Stimulated activated CD8-positive, alpha-beta memory T cell treated with anti-CD3 and anti-CD28 coated beads, Interleukin-7, amount 100 ng/mL, for 1 hour (primary cell): ENCODE measurements at places on chromosomes 16 and 17.

GRCh38 chr17:56637254-56637653, 43.8 kb downstream of the NOG start:
- DNase-seq, result no peak

DNA sequence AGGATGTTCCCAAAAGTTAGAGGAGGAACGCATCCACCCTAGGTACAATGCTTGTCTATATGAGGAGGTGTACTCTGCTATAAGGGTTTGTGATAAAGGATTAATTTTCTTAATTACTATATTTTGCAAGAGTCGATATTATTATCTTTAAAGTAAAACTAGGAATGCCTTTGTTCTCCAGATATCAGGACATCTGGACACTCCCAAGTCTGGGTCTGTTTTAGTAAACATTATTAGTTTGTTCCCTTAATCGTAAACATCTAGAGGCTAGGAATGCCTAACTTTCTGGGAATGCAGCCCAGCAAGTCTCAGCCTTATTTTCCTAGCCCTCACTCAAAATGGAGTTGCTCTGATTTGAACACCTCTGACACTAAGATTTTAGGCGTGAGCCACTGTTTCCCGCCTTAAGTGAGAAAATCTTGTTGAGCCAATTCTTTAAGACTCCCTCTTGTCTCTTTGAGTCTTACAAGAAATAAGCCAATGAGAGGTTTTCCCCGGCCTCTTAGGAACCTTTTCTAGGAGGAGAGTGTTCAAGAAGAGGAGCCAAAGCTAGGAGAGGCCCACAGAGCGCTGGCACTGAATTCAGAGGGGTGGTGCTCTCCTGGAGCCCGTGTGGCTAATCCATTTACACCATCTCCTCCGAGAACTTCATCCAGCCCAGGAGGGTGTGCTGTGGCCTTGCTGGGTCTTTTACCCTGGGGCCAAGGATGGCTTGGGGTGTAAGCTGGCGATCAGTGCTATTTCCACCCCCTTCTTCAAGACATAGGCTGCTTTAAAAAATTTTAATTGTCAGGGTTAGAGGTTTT, 40.9 kb downstream of the SMARCE1 start:
- DNase-seq, result no peak

GRCh38 chr17:79098282-79098867, 23.8 kb downstream of the ENGASE start:
- DNase-seq, result no peak

- DNase-seq, result no peak
Observed at GRCh38 chr17:60249290-60249826, 99.6 kb downstream of the CA4 start.

DNA sequence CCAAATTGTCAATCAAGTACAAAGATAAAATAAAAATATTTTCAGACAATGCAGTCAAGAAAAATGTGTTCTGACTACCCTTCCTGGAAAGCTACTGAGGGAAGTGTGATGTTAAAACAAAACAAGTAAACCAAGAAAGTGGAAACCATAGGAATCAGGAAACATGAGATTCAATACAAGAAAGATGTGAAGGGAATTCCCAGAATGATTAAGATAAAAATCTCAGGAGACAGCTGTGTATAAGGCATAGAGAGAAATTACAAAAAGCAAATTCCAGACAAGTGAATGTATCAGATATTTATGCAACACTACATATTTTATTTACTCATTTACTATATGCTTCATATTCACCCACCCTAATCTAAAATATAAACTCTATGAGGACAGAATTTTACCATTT, 32.2 kb downstream of the TRIM37 start:
- no peak for DNase-seq

- no peak for DNase-seq
Observed at GRCh38 chr16:1134776-1135458, 18.0 kb upstream of the CACNA1H start.

- DNase-seq, result no peak
Observed at GRCh38 chr17:33753452-33753851, 460.4 kb upstream of the ASIC2 start.

GRCh38 chr16:10888320-10888937, 11.4 kb downstream of the CIITA start:
- no peak for DNase-seq

DNA sequence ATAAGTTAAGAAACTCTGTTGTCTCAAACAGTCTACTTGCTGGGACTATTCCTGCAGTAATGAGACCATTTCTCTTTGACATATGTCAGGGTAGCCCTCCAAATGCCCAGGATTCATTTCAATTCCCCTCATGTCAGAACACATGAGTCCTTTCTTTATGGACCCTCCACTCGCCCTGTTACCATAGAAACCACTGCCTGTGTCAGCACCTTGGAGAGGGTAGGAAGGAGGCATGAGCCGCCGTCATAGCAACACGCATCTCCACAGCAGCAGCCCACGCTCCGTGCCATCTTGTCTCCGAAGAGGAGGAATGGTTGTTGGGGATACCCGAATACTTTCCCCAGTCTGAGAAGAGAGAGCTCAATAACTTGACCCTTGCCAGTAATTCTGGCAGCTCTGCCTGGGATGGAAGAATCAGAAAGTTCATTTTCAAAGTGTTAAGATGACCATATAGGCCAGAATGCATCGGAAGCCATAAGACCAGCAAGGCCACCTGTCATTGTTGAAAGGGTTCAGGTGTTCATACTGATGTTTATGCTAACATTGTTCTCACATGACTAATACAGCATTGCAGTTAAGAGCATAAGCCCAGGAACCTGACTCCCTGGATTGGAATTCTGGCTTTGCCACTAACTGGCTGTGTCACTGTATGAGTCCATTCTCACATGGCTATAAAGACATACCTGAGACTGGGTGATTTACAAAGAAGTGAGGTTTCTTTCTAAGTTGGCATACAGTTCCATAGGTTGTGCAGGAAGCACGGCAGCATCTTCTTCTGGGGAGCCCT, 141.3 kb downstream of the ABCC12 start:
- DNase-seq, result no peak

- DNase-seq, result peak; percentile 32
Observed at GRCh38 chr17:75872434-75873351, 5.7 kb downstream of the TRIM47 start.

DNA sequence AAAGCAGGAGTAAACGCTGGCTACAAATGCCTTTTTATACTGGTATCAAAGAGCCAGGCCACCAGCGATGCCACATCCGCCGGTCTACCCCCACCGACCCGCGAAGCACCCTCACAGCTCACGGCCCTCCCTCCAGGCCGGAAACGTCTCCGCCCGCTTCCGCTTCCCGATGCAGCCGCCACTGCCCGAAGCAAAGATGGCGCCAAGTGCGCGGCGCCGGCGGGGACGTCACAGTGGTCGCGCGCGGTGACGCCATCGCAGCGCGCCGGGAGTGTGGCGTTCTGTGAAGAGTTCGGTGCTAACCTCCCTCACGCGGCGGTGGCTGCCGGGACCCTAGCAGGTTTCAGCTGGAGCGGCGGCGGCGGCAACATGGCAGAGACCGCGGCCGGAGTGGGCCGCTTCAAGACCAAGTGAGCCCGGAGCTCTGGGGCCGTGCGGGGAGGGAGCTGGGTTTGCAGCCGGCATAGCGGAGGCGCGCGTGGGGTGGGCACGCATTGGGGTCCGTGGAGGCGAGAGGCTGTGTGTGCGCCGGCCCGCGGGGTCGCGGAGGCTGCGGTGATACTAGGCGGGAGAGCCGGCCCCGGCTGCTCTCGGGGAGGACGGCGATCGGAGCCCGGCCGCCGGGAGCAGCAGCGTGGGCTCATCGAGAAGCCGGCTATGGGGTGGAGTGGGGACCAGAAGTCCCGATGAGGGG, at the start of gene TBL3:
TBL3 (plus strand) TSS at position 258 of the 694 bp plus-strand sequence; CDS start at position 370, 112 bp downstream.
- peak; percentile 91 for DNase-seq

- DNase-seq, result no peak
Observed at GRCh38 chr16:53198933-53199332, 144.1 kb downstream of the CHD9 start.

DNA sequence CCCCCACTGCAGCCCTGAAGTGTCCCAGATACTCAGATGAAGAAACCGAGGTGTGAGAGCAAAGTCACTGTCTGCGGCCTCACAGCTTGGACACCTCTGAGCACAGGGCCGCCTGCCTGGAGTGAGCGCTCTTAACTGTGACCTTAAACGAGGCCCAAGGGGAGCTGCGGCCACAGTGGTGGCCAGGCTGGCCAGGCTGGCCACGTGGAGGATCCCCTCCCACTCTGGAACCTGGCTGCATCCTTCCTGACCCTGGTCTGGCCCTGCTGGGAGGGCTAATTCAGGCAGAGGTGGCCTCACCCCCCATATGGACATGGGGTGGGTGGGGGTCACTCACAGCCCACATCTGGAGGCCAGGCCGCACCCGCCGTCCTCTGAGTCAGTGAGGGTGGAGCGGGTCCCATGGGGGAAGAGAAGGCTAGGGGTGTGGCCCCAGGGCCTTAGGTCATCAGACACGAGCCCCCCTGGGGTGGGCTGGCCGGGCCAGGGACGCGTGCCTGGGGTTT, 6.6 kb downstream of the VASN start:
- DNase-seq, result no peak

DNA sequence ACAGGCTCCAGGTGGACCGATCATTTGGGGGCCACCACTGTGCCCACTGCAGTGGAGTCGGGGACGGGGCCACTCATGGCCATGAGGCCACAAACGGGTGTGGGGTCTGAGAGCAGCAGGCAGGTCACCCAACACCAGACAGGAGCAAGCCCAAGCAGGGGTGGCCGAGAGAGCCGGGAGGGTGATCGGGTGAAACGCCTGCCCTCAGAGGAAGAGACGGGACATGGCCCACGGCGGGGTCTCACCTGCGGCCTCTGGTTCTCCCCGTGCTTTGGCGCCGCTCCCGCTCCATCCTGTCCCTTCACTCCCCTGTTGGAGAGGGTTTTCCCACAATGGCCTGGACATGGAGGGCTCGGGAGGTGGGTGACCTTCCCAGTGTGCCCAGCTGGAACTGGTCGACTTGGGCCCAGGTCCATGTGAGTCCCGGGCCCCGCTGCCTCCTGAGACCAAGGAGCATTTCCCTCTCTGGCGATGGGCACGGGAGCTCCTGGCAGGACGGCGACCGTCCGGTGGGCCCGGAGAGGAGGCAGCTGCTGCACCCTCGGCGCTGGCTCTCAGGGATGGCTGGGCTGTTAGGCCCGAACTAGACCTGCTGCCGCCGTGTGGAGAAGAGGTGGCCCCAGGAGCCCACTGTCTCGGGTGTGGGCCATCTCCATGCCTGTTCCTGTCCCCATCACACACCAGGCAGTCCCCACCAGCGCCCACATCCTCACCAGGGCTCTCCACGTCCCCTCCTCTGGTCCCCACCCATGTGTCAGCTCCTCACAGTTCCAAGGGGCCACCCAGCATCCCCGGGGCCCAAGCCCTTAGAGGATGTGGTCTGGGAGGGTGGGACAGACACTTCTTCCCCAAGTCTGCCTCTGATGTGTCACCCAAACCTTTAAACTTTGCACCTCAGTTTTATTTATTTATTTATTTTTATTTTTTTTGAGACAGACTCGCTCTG, 13.4 kb upstream of the BAHCC1 start:
- no peak for DNase-seq

GRCh38 chr17:82231312-82231561, 2.4 kb downstream of the SLC16A3 start:
- DNase-seq, result no peak

GRCh38 chr16:1903845-1904840, 14.1 kb downstream of the HS3ST6 start:
- no peak for DNase-seq

GRCh38 chr16:27237219-27238015, 31.2 kb downstream of the NSMCE1 start:
- DNase-seq, result peak; percentile 45

DNA sequence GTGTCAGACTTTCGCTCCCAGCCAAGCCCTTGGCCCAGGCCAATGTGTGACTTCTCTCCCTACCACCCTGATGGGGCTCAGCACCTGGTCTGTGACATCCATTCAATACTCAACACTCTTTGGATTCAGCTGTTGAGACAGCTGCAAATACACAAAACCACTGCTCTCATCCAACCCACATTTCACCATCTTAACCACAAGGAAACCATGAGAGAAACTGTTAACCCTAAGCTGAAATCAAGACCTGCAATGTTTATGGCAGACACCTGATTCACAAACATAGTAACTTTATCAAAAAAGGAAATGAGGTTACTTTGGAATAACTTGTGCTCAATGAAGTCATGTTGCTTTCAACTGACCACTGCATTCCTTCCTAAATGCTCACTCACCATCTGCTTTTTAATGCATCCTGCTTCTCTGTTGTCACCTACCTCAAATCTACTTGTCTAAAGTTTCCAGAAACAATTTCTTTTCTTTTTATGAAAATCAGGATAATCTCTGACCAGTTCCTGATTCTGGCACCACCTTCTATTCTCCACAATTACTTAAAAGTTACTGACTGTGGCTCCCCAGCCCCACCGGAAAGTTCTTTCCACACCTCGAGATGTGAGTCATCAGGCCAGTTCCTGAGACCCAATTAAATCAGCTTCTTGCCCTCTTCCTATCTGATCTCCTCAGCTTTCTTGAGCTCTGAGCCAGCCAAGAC, 88.2 kb downstream of the NOG start:
- DNase-seq, result no peak

GRCh38 chr17:49993423-49994060, 1.5 kb downstream of the DLX3 start:
- DNase-seq, result no peak

GRCh38 chr17:73698966-73699365, 54.7 kb upstream of the SDK2 start:
- DNase-seq, result no peak

GRCh38 chr17:29112771-29113295, 67.4 kb downstream of the MYO18A start:
- no peak for DNase-seq

- DNase-seq, result no peak
Observed at GRCh38 chr16:63244631-63245030, 1208.4 kb upstream of the CDH8 start.

- DNase-seq, result no peak
Observed at GRCh38 chr17:57585341-57586195, 159.5 kb downstream of the CCDC182 start.

DNA sequence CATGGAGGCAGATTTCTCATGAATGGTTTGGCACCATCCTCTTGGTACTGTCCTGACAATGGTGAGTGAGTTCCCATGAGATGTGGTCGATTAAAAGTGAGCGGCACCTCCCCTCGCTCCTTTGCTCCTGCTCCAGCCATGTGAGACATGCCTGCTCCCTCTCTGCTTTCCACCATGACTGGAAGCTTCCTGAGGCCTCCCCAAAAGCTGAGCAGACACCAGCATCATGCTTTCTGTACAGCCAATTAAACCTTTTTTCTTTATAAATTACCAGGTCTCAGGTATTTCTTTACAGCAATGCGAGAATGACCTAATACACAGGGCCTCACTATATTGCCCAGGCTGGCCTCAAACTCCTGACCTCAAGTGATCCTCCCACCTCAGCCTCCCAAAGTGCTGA, 12.1 kb downstream of the ZNF500 start:
- DNase-seq, result no peak

DNA sequence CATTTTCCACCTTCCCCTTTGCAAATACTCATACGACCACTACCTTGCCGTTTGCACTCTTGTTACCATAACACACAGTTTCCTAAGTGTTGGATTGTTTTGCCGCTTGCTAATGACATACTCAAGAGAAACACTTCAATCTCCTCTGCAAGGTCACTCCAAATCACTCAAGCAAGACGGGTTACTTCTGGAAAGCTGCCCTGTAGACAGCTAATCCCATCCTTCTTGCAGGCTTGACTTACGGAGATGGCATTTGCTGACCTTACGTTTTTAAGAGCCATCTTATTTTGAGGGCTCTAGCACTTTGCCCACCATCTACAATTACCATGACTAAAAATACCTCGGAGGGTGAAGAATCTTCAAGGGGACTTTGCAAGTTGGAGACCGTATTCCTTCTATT, 46.2 kb downstream of the MYH3 start:
- DNase-seq, result no peak

- no peak for DNase-seq
Observed at GRCh38 chr16:71460236-71460635, 1.8 kb downstream of the ZNF23 start.
